ENCODE measurements at places on chromosomes 2 and 18.

- DNase-seq: no peak
Measured at GRCh38 chr2:100748673-100749072, 71.3 kb upstream of the NPAS2 start.

DNA sequence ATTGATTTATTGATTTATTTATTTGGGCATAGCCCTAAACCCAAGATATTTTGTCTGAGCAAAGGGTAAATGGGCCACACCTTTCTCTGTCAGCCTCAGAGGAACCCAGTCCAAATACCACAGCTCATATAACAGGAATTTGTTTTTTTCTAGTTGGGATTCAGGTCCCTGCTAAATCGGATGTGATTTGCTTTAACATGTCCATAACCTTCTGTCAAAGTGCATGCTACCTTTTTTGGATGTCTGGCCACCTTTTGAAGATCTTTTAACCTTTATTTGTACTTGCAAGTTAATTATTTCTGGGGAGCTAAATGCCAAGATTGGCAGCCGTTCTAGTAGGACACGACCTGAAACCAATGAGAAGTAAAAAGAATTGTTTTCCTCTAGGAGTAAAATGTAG, 303.2 kb upstream of the UBE2E3 start:
- no peak for DNase-seq

- DNase-seq: no peak
Measured at GRCh38 chr2:161965994-161966393, 108.0 kb downstream of the DPP4 start.

DNA sequence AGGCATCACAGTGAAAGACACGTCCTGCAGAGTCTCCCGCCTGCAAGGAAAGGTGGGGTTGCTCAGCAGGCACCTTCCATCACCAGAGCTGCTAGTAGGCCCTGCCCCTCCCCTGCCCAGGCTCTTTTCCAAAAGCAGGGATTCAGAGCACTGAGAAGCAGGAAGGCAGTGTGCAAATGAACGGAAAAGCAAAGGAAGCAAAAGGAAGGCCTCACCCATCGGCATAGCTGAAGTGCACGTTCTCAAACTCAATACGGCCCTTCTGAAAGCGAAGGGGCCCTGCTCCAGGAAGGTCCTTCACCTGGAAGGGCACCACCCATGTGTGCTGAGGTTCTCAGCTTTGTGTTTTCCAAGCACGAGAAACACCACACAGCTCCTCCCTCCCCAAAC, 5.7 kb downstream of the ABCB6 start:
- DNase-seq: no peak

DNA sequence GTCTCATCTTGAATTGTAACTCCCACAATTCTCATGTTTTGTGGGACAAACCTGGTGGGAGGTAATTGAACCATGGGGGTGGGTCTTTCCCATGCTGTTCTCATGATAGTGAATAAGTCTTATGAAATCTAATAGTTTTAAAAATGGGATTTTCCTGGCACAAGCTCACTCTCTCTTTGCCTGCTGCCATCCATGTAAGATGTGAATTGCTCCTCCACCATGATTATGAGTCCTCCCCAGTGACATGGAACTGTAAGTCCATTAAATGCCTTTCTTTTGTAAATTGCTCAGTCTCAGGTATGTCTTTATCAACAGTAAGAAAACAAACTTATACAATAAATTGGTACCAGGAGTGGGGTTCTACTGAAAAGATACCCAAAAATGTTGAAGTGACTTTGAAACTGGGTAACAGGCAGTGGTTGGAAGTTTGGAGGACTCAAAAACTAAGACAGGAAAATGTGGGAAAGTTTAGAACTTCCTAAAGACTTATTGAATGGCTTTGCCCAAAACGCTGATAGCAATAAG, 601.4 kb downstream of the ZEB2 start:
- DNase-seq: no peak

DNA sequence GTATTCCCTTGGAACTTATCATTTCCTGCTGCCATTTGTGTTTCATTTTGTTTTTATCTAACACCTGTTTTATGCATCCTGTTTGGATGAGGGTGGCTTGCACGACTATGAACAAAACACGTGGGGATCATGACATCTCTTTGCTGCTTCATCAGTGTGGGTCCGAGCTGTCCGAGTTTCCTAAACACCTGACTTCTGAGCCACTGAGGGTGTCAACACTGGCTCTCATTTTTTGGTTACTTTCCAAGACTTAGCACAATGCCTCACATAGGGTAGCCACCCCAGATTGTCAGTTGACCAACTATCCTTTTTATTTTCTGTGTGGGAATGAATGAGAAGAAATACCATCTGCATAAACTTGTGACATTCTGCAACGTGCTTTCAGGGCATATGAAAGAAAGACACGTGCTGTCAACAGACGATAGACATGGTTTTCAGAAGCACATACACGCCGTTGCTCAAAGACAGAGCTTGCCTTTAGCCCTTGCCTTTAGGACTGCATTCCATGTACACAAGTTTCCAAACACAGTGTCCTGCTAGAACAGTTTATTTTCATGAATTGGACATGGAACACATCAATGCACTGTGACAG, 166.7 kb downstream of the MYT1L start:
- DNase-seq: no peak

DNA sequence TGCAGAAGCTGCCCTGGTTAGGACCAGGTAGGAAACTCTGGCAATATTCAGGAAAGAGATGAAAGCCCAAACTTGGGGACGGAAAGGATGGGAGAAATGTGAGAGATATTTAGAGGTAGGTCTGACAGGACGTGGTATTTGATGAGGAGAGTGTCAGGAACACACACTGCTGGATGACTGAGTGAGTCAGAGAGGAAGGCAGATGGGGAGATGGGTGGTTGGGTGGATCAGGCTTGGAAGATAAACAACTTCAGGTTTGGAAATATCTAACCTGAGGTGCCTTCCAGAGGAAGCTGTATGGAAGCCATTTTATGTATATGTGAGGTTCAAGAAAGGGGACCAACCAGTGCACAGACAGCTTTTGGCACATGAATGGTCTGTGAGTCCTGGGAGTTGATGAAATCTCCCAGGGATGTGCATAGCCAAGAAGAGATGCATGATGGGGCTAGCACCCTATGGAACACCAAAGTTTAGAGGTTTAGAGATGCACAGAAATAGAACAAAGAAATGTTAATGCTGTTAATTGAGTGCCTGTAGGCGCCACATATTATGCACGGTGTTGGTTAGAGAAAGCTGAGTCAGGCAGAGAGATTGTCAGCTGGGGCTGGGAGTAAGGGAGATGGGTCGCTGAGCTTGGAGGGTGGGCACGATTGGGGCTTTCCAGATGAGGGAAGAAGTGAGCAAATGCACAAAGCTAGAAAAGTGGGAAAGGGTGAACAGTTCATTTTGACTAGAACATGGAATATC, 101.0 kb downstream of the VIT start:
- no peak for DNase-seq

DNA sequence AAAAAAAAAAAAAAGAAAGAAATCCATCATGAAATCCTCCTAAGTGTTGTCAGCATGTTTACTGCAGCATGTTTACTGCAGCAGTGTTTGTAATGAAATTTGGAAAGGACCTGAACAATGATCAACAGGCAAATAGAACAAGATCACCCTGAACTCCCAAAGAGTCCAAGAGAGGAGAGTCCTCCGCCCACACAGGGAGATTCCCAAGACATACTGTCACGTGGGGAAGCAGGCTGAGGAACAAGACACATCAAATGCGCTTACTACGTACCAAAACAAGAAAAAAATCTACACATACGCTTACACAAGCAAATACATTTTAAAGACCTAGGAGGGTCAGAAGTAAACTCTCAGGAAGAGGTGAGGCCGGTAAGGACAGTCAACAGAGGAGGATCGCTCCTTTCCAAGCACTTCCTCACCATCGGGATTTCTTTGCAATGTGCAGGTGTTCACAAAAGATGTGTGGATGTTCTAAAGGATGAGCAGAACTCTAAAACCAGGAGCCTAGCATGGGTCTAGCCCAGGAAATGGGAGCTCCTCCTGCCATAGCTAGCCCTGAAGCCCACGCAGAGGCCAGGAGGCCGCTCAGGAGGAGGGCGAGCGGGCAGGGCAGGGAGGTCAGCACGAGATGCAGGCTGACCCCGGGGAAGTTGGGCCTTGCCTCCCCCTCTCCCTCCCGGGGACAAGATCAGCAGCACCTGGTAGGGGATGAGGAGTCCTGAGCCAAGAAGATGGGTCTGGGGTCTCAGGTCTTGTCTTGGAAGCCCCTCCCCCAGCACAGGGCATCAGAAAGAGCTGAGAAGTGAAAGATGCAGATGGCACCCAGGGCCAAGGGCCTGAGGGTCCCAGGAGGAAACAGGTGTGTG, 66.4 kb downstream of the ZNF516 start:
- DNase-seq: no peak

DNA sequence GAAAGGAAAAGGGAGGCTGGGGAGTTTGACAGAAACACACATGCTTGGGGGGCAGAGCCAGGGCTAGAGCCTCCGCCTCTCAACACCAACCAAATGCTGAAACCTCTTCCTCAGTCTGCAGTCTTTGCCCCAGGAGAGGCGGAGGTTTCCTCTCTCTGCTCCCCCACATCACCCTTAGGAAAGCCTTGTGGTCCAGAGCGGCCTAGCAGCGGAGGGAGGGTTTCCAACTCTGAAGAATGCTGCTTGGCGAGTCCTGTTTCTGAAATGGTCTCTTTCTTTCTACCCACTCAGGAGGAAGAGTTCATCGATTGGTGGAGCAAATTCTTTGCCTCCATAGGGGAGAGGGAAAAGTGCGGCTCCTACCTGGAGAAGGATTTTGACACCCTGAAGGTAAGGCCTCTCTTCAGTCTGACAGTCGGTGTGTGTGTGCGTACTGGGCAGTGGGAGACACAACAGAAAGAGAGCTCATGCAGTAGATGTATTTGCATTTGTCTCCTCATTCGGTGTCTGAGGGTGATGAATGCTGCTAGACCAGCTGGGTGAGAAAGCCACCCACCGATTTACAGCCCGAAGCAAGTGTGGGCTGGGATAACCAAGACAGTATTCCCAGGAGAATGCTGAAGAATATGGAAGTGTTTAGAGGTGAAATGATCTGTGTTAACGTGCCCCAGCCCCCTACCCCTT, 190.5 kb downstream of the DYSF start:
- no peak for DNase-seq

DNA sequence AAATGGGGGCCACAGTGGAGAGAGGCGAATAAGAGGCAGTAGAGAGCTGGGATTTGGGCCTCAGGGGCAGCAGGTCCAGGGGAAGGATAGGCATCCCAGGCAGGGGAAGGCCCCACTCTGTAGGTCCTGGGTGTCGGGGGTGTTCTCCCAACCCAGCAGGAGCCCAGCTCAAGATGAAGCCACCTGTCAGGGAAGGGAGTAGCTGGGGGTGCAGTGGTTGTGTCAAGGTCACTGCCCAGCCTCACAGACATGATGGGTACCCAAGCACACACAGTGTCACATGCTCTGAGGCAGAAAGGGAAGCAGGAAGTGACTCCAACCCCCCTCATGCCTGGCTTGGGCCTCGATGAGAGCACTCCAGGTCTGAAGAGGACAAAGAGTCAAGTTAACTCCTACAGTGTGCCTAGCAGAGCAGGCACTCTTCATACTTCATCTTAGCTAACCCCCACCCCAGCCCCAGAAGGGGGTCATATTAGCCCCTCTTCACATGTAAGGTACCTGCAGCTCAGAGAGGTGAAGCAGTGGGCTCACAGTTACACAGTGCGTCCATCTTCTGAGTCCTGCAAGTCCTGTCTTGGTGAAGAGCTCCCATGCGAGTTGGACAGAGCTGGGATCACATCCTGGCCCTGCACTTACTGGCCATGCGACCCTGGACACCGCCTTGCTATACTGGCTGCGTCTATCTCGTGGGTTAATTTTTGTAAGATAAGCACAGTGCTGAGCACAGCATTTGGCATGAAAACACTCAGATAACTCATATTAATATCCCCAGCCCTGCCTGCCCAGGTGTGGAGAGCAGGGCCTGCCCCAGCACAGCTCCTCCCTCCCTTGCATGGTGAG, 72.6 kb upstream of the DAPL1 start:
- no peak for DNase-seq

DNA sequence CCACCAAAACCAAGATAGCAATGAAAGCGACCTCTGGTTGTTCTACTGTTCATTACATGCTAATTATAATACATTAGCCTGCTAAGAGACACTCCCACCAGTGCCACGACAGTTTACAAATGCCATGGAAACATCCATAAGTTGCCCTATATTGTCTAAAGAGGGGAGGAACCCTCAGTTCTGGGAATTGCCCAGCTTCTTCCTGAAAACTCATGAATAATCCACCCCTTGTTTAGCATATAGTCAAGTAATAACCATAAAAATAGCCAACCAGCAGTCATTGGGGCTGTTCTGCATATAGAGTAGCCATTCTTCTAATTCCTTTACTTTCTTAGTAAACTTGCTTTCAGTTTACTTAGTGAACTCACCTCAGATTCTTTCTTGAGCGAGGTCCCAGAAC, 189.8 kb upstream of the SOX11 start:
- no peak for DNase-seq

- no peak for DNase-seq
Measured at GRCh38 chr2:229752970-229753729, 38.8 kb upstream of the DNER start.

DNA sequence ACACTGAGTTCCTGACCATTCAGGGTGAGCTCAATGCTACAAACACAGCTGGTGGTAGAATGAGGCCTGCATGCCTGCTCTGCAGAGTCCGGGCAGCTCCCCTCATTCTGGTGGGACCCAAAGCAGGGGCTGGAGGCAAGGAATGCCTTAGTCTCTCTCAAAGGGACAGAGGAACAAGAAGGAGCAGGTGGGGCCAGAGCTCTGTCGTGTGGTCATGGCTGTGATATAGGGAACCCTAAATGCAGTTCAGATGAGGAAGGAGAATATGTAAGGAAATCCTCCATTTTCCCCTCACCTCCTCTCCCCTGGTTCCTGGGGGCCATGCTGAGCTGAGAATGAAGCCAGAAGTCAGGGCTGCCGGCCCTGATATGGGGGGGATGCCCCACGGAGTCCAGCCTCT, 334.3 kb downstream of the CYP26B1 start:
- DNase-seq: no peak

- DNase-seq: no peak
Measured at GRCh38 chr2:29293830-29294438, 178.7 kb downstream of the CLIP4 start.

GRCh38 chr2:166516712-166517303, 22.8 kb upstream of the SCN7A start:
- DNase-seq: no peak

DNA sequence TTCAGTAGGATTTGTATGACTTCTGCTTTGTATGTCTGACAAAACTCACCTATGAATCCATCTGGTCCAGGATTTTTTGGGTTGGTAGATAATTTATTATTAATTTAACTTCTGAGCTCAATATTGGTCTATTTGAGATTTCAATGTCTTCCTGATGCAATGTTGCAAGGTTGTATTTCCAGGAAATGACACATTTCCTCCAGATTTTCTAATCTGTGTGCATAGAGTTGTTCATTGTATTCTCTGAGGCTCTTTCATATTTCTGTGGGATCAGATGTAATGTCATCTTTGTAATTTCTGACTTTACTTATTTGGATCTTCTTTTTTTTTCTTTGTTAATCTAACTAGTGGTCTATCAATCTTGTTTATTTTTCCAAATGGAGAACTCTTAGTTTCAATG, 584.7 kb upstream of the SETBP1 start:
- DNase-seq: no peak

Measured in cortex of kidney (tissue), 1 donor.